NCI-H1436 (cell line): ENCODE measurements at places on chromosomes 11 and 22.

DNA sequence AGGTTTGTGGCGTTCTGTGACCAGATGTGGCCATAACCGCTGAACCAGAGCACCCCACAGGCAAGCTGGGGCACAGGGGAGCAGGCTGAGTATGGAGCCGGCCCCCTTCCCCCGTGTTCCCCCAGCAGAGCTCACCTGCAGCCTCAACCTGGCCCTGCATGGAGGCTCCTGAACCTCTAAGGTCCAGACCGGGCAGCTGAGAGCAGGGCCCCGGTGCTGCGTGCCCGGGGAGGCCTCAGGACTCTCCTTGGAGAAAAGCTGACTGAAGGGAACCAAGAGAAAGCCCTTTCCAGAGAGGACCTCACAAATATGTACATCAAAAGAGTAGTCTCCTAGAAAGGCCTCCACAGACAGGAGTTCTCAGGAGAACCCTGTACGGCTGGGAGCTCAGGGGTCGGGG, 17.4 kb upstream of the IGSF22 start:
- DNase-seq = no peak

DNA sequence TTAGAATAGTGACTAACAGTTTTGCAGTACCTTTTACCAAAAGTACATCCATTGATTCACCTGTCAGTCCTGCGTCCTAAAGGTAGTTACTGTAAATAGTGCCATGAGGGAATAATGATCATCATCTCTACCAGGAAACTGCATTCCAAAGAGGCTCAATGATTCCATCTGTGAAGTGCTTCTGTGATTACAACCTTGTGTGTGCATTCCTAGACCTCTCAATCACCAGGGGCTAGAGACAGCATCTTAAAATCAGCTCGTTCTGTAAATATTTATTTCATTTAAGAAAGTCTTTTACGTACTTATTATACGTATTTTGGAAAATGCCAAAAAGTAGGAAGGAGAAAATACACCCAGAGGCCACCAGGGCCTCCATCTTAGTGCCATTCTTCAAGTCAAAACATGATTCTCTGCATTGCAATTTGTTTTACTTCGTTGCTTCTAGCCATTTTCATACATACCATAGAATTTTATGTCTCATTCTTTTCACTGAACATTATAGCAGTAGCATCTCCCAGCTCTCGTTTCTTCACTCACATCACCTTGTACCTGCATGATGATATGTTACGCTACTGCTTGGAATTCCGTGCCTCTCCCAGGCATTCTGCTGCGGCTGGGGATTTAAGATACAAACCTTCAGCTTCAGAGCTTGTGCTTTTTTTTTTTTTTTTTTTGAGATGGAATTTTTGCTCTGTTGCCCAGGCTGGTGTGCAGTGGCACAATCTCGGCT, 117.0 kb downstream of the SEZ6L start:
- no peak for DNase-seq

DNA sequence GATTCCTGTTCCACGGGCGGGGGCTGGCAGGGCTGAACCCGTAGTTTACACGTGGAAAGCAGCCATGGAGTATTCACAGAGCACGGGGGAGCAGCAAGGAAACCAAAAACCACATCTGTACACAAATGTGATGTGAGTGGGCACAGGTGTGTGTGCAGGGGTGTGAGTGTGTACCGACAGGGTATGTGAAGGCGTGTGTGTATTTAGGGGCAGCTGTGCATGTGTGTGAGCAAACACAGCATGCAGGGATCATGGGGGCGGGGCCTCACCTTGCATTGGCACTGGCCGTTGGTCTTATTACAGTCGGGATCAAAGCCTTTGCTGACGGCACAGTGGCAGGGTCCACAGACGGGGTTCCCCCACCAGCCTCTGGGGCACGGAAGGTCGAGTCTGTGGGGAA, 58.4 kb downstream of the TRMU start:
- no peak for DNase-seq

DNA sequence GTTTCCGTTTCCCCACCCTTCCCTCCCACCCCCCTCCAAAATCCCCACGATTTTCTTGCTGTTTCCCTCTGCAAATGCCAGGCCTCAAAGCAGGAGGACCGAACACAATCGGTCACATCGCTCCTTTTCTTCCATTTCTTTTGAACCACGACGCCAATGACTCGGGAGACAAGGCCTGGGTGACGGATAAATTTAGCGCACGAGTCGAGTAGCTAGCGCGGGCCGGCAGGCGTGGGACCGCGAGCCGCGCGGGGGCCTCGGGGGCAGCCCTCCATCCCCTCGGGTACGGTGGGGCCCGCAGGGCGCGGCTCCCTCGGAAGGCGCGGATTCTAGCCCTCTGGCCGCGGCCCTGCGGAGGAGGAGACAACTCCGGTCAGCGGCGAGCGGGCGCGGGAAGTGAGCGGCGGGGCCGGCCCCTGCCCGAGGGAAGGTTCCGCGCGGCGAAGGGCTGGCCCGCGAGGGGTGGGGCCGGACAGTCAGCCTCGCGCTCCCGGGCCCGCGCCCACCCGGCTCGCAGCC, 414 bp downstream of the JOSD1 start:
- DNase-seq = peak; percentile 47

- no peak for DNase-seq
These were observed 571.8 kb downstream of the BRD1 start for GRCh38 chr22:49255741-49256318.

DNA sequence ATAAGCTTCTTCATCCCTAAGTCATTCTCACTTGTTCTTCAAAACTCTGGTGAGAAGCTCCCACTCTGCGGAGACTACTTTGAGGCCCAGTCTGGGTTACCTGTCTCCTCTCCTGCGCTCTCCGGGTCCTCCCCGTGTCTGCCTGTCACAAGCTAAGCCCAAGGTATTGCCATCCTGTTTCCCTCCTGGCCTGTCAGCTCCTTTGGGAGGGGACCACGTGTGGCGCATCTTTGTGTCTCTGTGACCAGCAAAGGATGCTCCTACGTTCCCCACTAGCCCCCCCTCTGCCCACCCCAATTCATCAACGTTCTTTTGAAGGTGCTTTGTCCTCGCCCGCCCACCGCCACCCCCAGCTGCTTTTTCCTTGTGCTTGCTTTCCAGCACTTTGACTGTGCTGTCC, 31.8 kb upstream of the FBLN1 start:
- no peak for DNase-seq

DNA sequence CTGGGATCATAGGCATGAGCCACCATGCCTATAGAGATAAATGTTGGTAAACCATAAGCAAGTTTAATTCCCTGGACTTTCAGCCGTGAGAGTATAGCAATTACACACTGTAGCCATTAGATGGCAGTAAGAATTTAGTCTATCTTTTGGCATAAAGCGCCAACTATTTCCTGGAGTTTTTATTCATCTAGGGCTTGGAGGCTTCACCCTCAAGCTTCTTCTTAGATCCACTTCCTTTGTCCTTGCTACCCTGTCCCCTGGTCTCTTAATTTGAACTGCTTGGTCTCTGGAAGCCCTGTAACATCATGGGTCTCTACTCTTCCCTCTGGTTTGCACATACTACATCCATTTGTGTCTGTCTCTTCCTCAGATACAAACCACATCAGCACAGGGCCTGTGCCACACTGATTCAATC, 38.2 kb downstream of the OR10A6 start:
- DNase-seq = peak; percentile 19

GRCh38 chr11:77026743-77027142, 7.5 kb upstream of the B3GNT6 start:
- DNase-seq = no peak
